Activated CD4-positive, alpha-beta T cell treated with anti-CD3 and anti-CD28 coated beads for 24 hours (primary cell): ENCODE measurements at places on chromosomes 6 and 20.

DNA sequence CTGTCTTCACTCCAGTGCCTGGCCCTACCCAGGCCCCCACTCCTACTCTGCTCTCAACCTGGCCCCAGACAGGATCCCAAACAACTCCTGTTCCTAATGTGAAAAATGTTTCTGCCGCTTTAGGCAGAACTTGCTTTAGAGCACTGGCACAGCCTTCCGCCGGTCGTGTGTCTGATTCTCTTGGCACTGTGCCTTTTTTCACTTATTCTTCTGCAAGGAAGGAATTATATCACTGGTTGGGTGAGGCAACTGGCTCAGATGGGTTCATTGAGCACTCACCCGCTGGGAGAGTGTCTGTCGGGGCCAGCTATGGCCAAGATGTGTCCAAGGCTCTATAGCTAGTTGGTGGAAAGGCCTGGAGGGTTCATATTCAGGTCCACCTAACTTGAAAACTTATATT, 33.6 kb upstream of the HLA-A start:
- no peak for DNase-seq

DNA sequence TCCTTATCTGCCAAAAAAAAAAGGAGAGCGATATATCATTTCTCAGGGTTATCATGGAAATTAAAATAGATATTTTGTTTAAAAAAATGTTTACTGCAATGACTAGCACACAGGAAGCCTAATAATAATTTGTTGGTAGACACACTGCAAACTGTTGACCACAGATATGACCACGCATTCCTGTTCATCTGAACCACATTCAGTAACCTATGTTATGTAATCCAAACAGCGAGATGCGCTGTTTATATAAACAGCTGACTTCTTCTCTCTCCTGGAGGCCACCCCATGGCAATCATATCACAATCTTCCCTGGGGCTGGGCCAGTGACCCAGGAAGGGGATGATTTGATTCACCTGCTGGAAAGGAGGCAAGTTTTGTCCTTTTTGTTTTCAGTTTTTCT, 129.3 kb upstream of the UST start:
- DNase-seq: no peak

GRCh38 chr6:24574809-24575208, 71.2 kb downstream of the KIAA0319 start:
- DNase-seq: no peak

DNA sequence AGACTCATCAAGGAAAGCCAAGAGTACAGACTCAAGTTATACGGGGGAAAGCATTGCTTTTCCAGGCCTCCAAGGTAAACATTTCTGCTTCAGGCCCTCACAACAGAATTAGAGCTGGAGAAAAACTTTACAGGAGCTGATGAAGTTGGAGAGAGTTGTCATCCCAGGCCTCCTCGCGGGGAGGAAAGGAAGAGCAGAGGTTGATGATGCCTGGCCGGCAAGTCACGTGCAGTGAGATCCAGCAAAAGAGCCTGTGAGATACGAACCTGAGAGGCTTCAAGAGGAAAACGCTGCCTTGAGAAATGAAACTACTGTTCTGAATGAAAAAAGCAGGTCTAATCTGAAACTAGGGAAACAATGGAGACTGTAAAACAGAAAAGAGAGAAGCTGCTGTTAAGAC, 122.9 kb downstream of the FAM120B start:
- DNase-seq: no peak

GRCh38 chr20:36454698-36455427, 86.5 kb upstream of the MYL9 start:
- DNase-seq: no peak

GRCh38 chr20:61440548-61441055, 188.5 kb downstream of the CDH4 start:
- DNase-seq: no peak

GRCh38 chr6:77368660-77369313, 94.5 kb downstream of the HTR1B start:
- DNase-seq: no peak

DNA sequence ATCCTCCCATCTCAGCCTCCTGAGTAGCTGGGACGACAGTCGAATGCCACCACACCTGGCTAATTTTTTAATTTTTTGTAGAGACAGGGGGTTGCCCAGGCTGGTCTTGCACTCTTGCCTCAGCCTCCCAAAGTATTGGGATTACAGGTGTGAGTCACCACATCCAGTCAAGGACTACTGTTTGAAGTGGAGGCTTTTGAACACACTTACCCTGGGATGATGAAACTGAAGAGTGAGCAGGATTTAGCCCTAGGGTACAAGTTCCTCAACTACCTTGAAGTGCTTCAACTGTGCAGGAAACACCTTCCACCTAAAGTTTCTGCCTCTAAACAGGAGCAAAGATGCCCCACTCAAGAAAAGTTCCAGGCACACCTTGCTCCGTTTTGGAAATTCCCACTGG, 15.7 kb upstream of the PARD6B start:
- no peak for DNase-seq

GRCh38 chr20:32965581-32966373, 38.5 kb downstream of the SUN5 start:
- DNase-seq: no peak

- DNase-seq: no peak
These were observed 43.5 kb downstream of the NOL4L start for GRCh38 chr20:32541323-32542258.

GRCh38 chr20:57244627-57245214, 21.7 kb downstream of the BMP7 start:
- DNase-seq: no peak

DNA sequence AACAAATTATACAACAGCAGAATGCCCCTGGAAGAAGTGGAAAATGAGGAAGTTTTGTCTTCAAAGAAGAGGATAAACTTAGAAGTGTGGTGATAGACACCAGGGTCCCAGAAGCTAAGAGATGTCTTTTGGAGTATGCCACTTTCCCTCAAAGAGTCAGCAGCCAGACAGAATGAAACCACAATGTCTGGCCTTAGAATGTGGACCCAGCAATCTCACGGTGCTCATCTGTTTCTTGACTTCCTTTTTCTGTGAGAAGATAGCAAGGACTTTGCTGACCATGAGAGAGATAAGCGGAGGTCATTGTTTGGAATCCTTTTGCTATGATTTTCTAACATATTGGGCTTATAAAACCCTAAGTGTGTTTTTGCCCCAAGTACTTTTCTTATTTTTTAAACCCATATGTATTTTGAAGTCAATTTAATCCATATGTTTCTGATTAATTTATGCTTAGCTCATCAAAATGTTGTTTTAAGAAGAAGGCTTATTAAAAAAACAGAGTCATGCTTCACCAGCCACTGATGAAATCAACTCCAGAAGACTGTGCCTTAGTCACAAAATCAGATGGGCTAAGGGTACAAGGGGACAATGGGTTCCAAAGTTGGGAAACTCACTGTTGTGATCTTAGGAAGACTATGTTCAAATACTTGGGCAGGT, 451.2 kb upstream of the JAG1 start:
- DNase-seq: no peak

DNA sequence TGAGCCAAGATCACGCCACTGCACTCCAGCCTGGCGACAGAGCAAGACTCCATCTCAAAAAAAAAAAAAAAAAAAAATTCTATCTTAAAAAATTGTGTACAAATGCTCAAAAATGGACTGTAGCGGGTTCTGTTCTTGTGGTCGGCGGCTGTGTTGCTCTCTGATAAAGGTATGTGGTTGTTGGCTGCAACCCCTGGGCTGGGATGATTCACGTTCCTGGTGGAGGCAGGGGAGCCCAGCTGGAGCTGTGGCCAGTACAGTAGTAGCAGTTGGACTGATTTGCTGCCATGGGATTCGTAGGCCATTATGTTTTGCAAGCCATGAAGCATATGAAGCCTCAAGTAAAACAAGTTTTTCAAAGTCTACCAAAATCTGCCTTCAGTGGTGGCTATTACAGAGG, 22.3 kb downstream of the MDN1 start:
- no peak for DNase-seq

- peak; percentile 60 for DNase-seq
These were observed 362 bp downstream of the DUSP22 start for GRCh38 chr6:292506-293192.

- no peak for DNase-seq
These were observed 61.9 kb downstream of the ZHX3 start for GRCh38 chr20:41255655-41256054.

- no peak for DNase-seq
These were observed 126.4 kb downstream of the CEP57L1 start for GRCh38 chr6:109221543-109222195.

GRCh38 chr6:156978948-156979347, 201.8 kb downstream of the ARID1B start:
- DNase-seq: no peak

DNA sequence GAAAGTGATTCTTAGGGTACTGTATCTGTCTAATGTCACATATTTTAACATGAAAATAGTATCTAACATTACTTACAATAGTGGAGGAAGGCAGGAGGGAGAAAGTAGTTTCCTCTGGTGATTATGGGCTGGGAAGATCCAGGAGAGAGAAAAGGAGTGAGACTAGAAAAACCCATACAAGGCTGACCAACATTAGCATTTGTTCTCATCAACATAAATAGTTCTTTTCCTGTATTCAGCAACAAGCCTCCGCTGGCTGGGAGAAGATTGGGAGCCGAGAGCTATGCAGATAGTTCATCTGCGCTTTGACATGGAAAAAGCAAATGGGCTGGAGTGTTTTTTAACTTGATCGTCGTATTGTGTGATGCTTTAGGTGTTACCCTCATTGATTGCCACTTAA, 239.4 kb downstream of the PHACTR1 start:
- no peak for DNase-seq

GRCh38 chr6:127267646-127268625, 1.3 kb downstream of the RNF146 start:
- no peak for DNase-seq

- no peak for DNase-seq
These were observed 555.4 kb upstream of the AGPAT4 start for GRCh38 chr6:161829291-161829729.

DNA sequence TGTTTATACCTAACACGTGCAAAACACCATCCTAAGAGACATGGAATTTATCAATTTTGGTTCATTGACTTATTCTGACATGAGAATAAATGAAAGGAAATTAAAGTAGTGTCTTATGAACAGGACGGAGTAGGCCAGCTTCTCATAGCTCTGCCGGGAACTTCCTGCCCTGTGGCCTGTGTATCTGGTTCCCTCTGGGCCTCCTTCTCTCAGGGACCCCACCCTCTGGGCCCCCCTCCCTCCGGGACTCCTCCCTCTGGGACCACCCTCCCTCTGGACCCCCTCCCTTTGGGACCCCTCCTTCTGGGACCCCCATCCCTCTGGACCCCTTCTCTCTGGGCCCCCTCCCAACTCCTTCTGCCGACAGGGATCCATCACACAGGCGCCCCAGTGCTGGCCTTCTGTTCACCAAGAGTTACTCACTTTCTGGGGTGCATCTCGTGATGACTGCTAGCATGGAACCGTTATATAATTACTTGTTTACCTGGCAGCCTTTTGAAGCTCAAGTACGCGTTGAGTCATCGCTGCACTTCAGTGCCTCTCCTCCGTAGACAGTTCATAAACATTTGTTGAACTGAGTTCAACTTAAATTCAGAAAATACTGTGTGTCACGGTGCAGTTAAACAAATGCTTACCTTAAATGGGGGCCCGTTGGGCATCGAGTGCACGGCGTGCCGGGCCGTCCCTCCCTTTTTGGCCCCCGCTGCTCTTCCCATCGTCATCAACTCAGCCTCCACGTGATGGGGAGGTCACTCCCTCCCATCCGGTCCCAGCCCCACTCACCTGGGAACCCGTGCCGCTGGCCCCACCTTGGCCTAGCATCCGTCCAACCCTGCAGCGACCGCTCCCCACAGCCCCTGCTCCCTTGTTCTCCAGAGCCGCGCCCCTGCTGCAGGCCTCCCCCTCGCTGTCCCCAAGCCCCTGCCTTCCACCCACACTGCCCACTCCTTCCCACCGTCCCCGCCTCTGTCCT, 8.1 kb downstream of the CCR6 start:
- no peak for DNase-seq

- no peak for DNase-seq
These were observed 139.5 kb downstream of the ALDH8A1 start for GRCh38 chr6:134810402-134810801.

GRCh38 chr20:37366743-37367142, 20.8 kb downstream of the SRC start:
- DNase-seq: no peak

GRCh38 chr20:31569163-31570020, 35.7 kb upstream of the ID1 start:
- peak; percentile 45 for DNase-seq

DNA sequence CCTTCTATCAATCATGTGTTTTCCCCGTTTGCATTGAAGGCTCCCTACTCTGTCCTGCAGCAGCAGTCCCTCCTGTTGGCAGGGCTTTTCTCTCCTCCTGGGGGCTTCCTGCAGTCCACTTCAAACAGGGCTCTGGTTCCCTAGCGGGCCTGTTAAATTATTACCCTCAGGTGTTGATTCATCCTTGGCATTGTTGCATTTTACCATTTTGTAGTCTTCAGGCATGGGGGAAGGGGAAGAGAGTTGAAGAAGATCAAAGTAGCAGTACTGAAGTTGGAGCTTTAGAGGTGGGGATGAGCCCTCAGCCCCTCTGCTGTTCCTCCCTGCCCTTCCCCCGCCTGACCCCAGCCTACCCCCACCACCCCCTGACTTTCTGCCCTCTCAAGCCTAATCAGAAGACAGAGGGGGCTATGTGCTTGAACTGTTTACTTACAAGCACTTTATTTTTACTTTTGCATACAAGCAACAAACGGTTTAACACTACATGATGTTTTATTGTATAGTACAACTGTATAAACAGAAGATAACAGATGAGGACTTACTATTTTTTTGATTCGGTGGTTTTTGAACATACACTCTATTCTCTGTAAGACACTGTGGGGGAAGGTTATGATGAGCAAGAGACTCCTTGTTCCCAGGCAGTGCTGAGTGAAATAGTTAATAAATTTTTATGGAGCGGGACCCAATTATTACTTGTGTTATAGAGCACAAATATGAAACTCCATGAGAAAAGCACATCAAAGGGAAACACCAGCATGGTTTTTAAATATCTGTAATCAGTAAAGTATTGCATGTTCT, 169.7 kb downstream of the EYA4 start:
- no peak for DNase-seq

DNA sequence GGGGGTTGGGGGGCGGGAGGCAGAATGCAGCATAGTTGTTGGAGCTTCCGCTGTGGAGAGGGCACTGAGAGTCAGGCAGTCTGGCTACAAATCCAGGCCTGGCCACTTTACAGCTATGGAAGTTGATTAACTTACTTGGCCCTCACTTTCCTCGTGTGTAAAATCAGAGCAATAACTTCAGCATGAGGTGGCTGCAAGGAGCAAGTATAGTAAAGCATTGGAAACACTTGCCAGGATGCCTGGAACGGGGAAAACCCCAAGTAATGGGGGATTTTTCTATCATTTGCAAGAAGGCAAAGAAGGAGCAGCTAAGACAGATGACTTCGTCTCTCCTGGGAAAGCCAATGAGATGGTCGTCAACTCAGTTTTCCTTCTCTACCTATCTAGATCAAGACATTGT, 35.8 kb downstream of the AGPAT4 start:
- no peak for DNase-seq

DNA sequence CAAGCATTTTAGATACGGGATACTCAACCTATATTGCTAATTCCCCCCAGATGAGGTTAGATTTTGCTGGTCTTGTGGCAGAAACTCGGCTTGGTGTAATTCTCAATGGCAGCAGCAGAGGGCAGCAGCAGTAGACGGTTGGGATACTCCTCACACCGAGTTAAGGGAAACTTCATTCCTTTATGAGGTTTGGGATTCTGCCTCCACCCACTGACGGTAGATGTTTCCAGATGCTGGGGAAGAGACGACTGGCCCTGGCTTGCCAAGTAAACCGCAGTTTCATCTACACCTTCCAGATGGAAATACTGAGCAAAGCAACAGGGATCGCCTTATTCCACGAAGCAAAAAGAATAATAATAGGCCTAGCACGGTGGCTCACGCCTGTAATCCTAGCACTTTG, 8.2 kb upstream of the TBC1D7 start:
- peak; percentile 63 for DNase-seq

- no peak for DNase-seq
These were observed 789.8 kb upstream of the MAP3K7 start for GRCh38 chr6:91376686-91377085.
